Neural crest cell (in vitro differentiated cells): ENCODE measurements at places on chromosomes 11 and 22.

DNA sequence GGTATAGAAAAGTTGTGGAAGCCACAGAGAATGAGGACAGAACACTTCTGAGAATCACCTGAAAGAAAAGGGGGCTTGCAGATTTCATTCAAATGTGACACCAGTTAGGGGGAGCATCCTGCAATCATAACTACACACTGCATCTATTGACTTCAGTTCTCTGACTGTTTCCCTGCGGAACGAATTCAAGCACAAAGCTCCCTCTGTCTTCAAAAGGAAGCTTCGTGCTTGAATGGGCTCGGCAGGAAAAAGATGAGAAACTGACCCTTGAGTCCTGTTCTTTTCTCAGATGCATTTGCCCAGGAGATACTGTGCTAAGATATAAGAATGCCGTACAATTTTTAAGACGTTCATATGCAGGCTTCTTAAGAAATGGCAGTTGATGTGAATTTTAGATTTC lies 2000.4 kb upstream of the RAG2 start:
- no peak for DNase-seq

- DNase-seq, result no peak
Observed at GRCh38 chr11:116225784-116226585, 546.8 kb downstream of the BUD13 start.

GRCh38 chr11:31921081-31921480 lies 110.0 kb upstream of the PAX6 start:
- DNase-seq, result no peak

DNA sequence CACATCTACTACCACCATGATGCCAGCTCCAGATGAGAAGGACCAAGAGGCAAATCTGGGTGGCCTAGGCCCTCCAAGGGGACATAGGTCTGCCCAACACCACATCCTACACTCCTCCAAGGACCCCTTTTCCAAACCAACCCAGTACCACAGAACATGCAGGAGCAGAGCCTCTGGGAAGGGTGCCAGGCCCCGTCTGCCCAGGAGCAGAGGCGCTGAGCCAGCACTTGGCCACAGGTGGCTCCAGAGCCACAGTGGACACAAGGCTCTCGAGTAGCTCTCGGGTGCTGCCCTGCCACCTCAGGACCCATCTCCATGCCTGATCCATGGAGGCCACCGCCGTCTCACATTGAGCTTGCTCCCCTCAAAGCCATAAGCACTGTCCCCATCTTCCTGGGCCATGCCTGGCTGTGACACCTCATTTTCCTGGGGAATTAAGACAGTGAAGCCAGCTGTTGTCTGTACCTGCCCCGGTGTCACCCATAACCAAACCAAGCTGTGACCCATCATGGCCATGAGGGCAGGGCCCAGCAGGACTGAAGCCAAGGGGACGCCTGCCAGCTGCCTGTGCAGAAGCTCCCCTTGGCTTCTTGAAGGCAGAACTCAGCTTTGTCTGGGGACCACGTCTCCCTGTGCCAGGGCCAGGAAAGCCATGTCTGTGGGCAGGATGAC lies 7.4 kb downstream of the MOB2 start:
- no peak for DNase-seq
